ENCODE measurements at places on chromosomes 5 and 9. TPM values are rescaled to one million over a fixed set of nuclear protein-coding genes. Genes with fewer than 3 reads are reported as not detected.

GRCh38 chr5:39186722-39187539 is 32.4 kb downstream of the FYB1 start:
- DNase-seq: peak; percentile 77
- no peaks in the 10 kb centered on the region for H3K36me3 ChIP-seq
- peaks cover 84% of the 10 kb centered on the region for H3K4me1 ChIP-seq
- peak overlapping the region; percentile 38 for H3K4me3 ChIP-seq

MAP1B gene
- not detected for total RNA-seq

DNA sequence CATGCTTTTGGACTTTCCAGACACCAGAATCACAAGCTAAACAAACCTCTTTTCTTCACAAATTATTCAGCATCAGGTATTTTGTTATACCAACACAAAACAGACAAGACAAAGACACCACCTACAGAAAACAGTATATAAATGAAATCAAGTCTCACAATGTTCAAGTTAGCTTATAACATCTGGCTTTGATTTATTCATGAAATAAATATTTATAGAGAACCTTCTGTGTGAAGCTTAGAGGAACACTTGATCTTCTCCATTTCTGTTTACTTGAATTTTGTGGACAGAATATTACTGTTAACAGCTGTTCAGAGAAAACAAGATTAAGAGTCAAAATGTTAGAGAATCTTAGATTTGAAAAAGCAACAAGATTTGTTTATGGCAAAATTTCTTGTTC is 137.4 kb upstream of the PRR16 start:
- H3K4me1 ChIP-seq: no peaks in the 10 kb centered on the region
- H3K27me3 ChIP-seq: no peaks in the 10 kb centered on the region
- H3K27ac ChIP-seq: no peak overlapping the region
- H3K4me3 ChIP-seq: no peak overlapping the region
- DNase-seq: no peak

DNA sequence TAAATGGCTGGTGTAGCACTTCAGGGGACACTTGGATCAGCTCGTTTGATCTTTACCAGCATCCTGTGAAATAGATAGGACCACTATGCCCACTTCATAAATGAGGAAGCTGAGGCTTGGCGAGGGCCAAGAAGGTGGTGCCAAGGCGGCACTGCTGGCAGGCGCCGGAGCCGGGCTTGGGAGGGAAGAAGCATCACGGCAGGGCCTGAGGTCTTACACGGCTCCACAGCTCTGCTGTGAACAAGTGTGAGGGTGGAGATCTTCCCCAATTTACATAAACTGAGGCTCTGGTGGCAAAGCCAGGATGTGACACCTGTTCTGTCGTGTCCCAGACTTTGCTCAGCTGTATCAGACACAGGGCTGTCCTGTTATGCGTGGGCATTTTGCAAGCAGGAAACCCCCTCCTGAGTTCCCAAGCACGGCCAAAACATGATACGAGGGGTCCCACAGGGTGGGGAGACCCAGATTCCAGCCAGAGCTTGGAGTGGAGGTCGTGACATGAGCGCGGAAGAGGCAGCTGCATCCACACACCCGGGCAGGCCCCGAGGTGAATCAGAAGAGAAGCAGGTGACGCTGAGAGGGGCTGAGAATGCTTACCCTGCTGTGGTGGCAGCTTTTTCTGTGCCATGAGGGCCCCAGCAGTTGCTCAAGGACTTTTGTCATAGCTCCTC is 117.5 kb upstream of the BOD1 start:
- H3K27me3 ChIP-seq: no peaks in the 10 kb centered on the region
- no peaks in the 10 kb centered on the region for H3K4me1 ChIP-seq
- no peaks in the 10 kb centered on the region for H3K36me3 ChIP-seq
- no peak overlapping the region for H3K27ac ChIP-seq
- H3K4me3 ChIP-seq: no peak overlapping the region
- no peak for DNase-seq

PCAT7 gene
- total RNA-seq: not detected

- H3K36me3 ChIP-seq: no peaks in the 10 kb centered on the region
- H3K4me1 ChIP-seq: peaks cover 15% of the 10 kb centered on the region
- no peak overlapping the region for H3K4me3 ChIP-seq
- H3K27me3 ChIP-seq: no peaks in the 10 kb centered on the region
Observed at GRCh38 chr9:100346836-100347235, 5.9 kb downstream of the TEX10 start.

- H3K4me1 ChIP-seq: peaks cover 13% of the 10 kb centered on the region
- no peaks in the 10 kb centered on the region for H3K36me3 ChIP-seq
- no peak overlapping the region for H3K27ac ChIP-seq
- no peak overlapping the region for H3K4me3 ChIP-seq
- DNase-seq: no peak
- H3K27me3 ChIP-seq: no peaks in the 10 kb centered on the region
Observed at GRCh38 chr9:87687207-87687606, 38.7 kb upstream of the CTSL start.

DNA sequence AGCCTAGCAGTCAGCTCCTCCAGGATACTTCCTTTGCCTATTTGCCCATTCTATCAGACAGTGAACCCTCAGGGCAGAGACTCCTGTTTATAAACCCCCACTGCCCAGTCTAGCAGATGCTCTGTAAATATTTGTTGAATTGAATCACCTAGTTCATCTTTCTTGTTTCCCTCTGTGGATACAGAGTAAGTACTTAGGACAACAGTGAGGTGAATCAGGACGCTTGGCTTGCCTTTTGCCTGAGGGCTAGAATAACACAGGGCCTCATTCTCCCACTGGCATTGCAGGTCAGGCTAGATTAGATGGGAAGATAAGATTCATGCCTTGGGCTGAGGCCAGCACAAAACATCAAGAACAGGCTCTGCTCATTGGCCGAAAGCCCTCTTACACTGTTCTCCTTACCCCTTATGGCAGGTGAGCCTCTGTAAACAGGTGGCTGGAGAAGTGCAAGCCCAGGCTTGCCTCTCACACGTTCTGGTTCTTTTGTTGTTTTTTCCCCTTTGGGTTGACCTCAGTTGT is 22.2 kb downstream of the TNFSF8 start:
- no peaks in the 10 kb centered on the region for H3K27me3 ChIP-seq
- H3K4me3 ChIP-seq: peak overlapping the region; percentile 10
- H3K27ac ChIP-seq: peak overlapping the region; percentile 54
- no peak for DNase-seq

GRCh38 chr9:35828716-35829083 is at the start of gene FAM221B:
Gene FAM221B (minus strand): TSS chr9:35828732. CDS start chr9:35826161, 2,571 bp downstream.
- H3K27me3 ChIP-seq: no peaks in the 10 kb centered on the region
- peak within 1 kb of the TSS; percentile 94 for H3K27ac ChIP-seq
- DNase-seq: no peak
- H3K4me1 ChIP-seq: peaks cover 4% of the 10 kb centered on the region

PCDHB11 gene
- total RNA-seq: not detected

MORN5 gene
- total RNA-seq: not detected

PCDHB13 gene
- not detected for total RNA-seq

GRCh38 chr9:75239176-75239575 is 150.9 kb downstream of the OSTF1 start:
- no peak overlapping the region for H3K4me3 ChIP-seq
- no peak overlapping the region for H3K27ac ChIP-seq
- no peaks in the 10 kb centered on the region for H3K4me1 ChIP-seq
- H3K36me3 ChIP-seq: no peaks in the 10 kb centered on the region
- DNase-seq: no peak

- no peaks in the 10 kb centered on the region for H3K27me3 ChIP-seq
- no peak overlapping the region for H3K27ac ChIP-seq
- no peaks in the 10 kb centered on the region for H3K4me1 ChIP-seq
Observed at GRCh38 chr5:109566361-109566760, 123.4 kb upstream of the MAN2A1 start.

DNA sequence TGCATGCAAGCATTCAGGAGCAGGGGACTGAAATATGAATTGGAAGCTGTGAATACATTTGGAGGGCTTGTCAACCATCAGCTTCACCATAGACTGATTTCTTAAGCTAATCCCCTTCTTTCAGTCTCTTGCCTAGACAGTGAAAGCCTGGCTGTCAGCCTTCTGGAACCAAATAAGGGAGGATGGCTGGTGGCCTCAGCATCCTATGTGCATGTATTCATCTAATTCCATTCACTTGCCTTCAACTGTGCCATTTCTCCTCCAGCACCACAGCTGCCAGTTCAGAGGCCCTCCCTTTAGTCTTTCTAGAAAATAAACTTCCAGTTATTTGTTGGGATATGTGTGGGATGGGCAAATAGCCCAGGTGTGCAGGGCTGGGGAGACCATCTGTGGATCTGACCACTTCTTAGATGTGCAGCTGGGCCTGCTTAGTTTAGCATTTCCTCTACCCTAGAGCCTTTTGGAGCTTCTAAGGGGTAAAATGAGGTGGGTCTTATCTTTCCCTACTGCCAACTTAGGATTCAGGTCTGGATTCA is 62.1 kb downstream of the AOPEP start:
- DNase-seq: no peak
- no peaks in the 10 kb centered on the region for H3K27me3 ChIP-seq
- H3K4me3 ChIP-seq: no peak overlapping the region
- H3K4me1 ChIP-seq: no peaks in the 10 kb centered on the region

GRCh38 chr9:88586452-88586851 is 51.5 kb downstream of the NXNL2 start:
- no peak overlapping the region for H3K27ac ChIP-seq
- no peaks in the 10 kb centered on the region for H3K4me1 ChIP-seq
- H3K4me3 ChIP-seq: no peak overlapping the region
- no peaks in the 10 kb centered on the region for H3K27me3 ChIP-seq
- H3K36me3 ChIP-seq: no peaks in the 10 kb centered on the region

GRCh38 chr5:38871790-38872551 is 26.2 kb downstream of the OSMR start:
- DNase-seq: no peak
- H3K4me1 ChIP-seq: no peaks in the 10 kb centered on the region
- no peaks in the 10 kb centered on the region for H3K36me3 ChIP-seq
- no peaks in the 10 kb centered on the region for H3K27me3 ChIP-seq
- no peak overlapping the region for H3K4me3 ChIP-seq

DNA sequence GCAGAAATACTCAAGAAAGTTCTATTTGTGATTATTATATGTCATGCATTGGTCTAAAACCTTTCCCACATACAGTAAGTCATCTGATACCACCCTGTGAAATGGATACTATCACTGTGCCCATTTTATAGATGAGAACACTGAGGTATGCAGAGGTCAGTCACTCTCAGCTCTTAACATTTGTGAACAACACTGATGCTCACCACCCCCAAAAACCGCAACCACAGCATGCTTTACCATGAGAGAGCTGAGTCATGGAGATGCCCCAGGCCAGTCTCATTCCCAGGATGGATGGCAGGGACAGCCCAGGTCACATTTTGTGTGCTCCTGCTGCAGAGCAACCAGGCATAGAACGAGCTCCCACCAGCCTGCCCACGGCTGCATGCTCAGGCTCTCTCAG is 53.5 kb upstream of the IRX1 start:
- H3K27me3 ChIP-seq: no peaks in the 10 kb centered on the region
- H3K4me3 ChIP-seq: no peak overlapping the region
- DNase-seq: no peak
- H3K27ac ChIP-seq: no peak overlapping the region

IFNA21 gene
- total RNA-seq: not detected

MIER3 gene
- total RNA-seq: 14.9 TPM

AFAP1L1 gene
- not detected for total RNA-seq
